ENCODE measurements at places on chromosomes 2 and 18.

DNA sequence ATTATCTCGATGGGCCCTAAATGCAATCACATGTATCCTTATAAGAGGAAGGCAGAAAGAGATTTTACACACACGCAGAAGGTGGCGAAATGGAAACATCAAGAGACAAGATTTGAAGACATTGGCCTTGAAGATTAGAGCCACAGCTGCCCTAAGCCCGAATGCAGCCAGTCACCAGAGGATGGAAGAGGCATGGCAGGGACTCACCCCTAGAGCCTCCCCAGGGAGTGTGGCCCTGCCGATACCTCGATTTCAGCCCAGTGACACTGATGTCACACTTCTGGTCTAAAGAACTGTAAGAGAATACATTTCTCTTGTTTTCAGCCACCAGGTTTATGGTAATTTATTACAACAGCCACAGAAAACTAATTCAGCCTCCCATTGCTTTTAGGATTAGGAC, 17.4 kb downstream of the TTC39C start:
- DNase-seq = no peak

DNA sequence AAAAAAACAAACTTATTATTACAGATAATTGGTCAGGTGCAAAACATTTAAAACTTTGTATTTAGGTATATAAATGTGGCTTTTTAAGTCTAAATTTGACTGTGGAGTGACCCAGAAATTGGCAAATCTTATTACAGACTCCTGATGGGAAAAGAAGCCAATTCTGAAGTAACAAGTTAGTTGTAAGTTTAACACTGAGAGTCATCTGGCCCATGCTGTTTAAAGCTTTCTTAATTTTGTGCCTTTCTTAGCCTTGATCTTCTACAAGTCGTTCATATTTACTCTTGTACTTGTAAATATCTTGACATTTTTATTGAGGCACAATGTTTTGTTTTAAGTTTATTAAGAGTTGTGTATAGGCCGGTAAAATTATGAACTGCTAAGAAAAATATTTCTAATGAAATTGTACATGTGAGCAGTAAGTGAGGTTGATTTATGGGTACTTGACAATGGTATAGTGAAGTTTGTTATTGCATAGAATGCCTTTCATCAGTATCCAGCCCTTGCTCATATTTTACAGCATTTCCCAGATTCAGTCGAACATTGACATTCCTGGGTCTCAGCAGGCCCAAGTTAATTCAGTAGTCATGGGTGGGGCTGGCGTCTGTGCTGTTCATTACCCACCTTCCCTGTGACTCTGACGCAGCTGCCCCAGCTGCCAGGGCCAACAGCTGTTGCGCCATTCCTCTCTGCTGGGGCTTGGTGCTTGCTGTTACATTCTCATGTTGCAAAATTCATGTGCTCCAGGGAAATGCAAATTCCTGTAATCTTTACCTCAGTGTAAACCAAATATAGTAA, 121.4 kb downstream of the ZNF236 start:
- DNase-seq = no peak

GRCh38 chr2:111689941-111690340, 194.1 kb downstream of the ANAPC1 start:
- no peak for DNase-seq

DNA sequence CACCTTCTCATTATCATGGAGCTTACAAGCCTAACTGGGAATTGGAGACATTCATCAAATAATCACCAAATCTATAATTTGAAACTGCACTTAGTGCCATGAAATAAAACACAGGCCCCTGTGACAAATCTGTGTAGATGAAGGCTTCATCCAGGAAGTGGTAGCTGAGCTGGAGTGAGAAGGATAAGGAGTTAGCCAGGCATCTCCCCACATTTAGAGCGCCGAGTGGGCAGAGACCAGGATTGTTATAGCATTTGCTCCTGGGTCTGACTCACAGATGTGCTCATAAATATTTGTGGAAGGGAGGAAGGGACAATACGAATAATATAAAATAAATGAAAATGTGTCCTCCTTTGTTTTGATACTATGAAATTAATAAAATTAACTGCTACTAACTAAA, 2.5 kb upstream of the MAT2A start:
- no peak for DNase-seq

Measured in bone marrow (tissue), 2 donors.